ENCODE measurements at places on chromosomes 6 and 20. TPM values are rescaled to one million over a fixed set of nuclear protein-coding genes. Genes with fewer than 3 reads are reported as not detected.

Gene NKAIN2
- 1.8 TPM for total RNA-seq

Gene FLRT3
- total RNA-seq, result 70.3 TPM

Gene TREM1
- 1.4 TPM for total RNA-seq

Gene ERVFRD-1
- total RNA-seq, result 0.57 TPM

Gene GSTA3
- total RNA-seq, result not detected

Gene GUCA1A
- not detected for total RNA-seq

Gene TRAPPC3L
- not detected for total RNA-seq

Gene GHRH
- total RNA-seq, result not detected

Gene FAXC
- total RNA-seq, result 1.4 TPM
